Left ventricle myocardium superior (tissue), 1 donor: ENCODE measurements at places on chromosomes 3 and 15. TPM values are rescaled to one million over a fixed set of nuclear protein-coding genes. Genes with fewer than 3 reads are reported as not detected.
A peak's percentile ranks its signal among the peaks of the same experiment; 100 is the strongest.

The CYP1A2 gene
- total RNA-seq: not detected

GRCh38 chr3:185037801-185038200 is 115.1 kb downstream of the C3orf70 start:
- DNase-seq: no peak

The FETUB gene
- total RNA-seq: not detected

DNA sequence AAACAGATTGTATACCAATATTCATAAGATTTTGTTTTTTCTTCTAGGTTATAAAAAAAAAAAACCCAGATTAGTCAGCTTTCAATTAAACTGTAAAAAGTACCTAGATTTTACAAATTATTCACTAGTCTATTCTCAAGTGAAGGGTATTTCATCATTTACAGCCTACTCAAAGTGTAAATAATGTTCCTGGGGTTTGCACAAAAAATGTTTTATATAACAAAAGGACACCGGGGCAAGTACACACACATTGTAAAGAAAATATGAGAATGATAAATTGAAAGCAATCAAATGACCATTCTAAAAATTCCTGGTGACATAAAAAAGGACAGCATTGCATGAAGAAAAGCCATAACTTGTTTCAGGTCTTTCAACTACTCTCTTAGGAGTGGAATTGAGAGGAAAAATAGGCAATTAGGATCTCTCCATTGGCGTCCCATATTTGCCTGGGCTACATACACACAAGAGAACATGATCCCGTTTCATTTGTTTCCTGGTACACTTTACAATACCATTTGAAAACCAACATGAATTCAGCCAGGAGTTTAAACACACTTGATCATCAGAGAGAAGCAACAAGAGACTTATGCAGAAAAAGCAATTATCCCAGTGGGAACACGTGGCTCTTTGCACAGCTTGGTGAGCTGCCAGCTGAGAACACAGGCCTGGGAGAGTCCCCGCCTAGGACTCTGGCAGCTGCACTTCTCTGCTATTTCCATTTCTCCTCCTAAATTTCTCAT is 1039.2 kb downstream of the ROBO1 start:
- DNase-seq: peak; percentile 75

GRCh38 chr15:67100124-67100791 is 34.9 kb downstream of the SMAD3 start:
- DNase-seq: no peak

The LRRIQ4 gene
- not detected for total RNA-seq

DNA sequence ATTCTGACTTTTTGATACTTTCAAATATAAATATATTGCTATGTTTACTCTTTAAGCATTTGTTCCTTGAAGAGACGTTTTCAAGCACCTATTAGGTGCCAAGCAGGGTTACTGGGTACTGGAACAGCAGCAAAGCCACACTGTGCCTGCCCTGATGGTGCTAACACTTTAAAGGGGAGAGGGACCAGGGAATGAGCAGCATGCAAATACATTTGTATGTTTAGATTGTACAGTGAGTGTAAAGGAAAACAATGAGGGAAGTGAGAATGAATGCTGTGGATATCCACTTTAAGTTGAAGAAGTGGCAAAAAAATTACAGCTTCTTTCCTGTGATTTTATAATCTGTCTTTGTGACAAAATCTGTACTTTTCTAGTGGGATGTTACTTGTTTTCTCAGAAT is 400.2 kb upstream of the ATP11B start:
- no peak for DNase-seq

DNA sequence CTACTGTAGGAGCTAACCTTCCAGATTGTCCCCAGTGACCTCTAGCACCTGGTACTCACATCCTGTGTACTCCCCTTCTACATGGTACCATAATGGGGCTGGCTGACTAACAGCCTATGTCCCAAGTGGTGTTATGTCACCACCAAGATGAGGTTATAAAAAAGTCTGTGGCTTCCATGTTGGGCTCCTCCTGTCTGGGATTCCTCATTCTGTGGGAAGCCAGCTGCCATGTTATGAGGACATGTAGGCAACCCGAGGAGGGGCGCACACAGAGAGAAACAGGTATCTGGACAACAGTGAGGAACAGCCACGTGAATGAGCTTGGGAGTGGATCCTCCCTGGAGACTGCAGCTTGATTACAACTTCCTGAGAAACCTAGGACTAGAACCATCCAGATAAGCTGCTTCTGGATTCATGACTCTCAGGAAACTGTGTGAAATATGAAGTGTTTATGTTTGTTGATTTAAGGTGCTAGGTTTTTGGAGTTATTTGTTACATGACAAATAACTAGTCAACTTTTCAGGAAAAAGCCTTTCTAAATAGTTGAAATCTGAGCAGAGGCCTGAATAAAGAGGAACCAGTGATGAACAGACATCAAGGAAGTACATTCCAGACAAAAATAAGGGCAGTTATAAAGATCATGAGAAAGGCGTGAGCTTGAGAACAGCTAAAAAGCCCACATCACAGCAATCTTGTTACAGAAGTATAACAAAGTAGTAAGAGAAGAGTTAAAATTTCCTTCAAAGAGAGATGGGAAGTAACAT is 21.7 kb downstream of the GOLIM4 start:
- no peak for DNase-seq

The MAP6D1 gene
- total RNA-seq: 2.3 TPM

DNA sequence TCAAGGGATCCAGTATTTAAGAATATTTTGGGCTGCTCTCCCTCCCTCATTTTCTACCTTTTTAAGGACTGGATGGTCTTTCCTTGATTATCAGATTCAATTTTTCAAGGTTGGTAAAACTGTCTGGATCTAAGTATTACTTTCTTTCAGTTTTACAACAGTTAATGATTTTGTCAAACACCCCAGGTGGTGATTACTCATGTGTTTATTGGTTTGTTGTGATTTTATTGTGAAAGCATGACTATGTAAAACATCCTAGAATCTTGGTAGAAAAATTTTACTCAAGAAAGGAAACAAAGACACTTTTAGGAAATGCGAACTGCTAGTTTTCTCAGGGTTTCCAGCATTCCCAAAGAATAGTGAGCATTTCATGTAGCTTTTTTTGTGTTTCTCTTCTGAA is 7.3 kb downstream of the GTF2E1 start:
- no peak for DNase-seq

- DNase-seq: no peak
Measured at GRCh38 chr15:60973637-60974415, 255.3 kb downstream of the RORA start.

The FBXW12 gene
- not detected for total RNA-seq

DNA sequence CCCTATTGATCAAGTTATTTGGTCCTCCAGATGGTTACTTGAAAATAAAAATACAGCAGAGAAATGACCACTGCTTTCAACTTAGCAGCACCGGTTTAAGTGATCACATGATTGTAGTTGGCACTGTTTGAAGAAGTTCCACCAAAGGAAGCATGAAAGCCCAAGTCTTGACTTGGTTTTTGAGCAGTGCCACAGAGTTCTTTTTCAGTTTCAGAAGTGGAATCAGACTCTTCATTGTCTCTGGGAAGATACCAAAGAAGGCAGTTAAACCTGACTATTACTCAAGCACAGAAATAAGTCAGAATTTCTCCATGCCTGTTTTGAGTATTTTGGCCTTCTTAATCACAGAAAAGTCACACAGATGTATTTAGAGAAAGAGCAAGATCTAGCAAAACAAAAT is 66.7 kb downstream of the BBX start:
- no peak for DNase-seq

GRCh38 chr15:82830427-82831173 is 21.2 kb downstream of the WHAMM start:
- no peak for DNase-seq

The IMPG2 gene
- 0.20 TPM for total RNA-seq

GRCh38 chr3:50370594-50370993 is 11.3 kb upstream of the TMEM115 start:
- no peak for DNase-seq

- no peak for DNase-seq
Measured at GRCh38 chr3:95710684-95711083, 1103.7 kb upstream of the EPHA6 start.

The SCAANT1 gene
- not detected for total RNA-seq

DNA sequence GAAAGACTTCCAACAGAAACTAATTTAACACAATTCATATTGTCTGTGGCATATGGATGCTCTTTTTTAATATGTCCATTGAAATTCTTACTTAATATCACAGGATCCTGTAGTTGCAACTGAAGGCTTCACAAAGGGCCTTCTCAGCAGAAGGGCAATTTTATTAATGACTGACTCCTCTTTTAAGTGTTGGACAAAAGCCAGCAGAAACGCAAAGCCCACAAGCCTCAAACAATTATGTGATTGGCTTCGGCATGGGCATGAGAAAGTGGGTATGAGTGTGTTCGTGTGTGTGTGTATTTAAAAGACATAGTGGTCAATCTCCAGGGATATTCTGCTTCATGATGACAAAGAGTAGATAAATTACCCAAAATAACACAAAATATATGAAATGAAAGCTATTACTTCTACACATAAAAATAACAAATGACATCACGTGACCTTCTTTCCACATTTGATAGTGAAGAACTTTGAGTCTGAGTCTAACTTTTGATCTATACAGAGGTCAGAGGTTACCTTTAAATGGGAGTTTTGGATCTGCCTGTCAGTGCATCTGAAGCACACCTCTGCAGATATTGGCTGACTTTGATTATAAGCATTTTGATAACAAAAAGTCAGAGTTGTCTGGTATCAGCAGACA is 496.9 kb downstream of the CADM2 start:
- no peak for DNase-seq

DNA sequence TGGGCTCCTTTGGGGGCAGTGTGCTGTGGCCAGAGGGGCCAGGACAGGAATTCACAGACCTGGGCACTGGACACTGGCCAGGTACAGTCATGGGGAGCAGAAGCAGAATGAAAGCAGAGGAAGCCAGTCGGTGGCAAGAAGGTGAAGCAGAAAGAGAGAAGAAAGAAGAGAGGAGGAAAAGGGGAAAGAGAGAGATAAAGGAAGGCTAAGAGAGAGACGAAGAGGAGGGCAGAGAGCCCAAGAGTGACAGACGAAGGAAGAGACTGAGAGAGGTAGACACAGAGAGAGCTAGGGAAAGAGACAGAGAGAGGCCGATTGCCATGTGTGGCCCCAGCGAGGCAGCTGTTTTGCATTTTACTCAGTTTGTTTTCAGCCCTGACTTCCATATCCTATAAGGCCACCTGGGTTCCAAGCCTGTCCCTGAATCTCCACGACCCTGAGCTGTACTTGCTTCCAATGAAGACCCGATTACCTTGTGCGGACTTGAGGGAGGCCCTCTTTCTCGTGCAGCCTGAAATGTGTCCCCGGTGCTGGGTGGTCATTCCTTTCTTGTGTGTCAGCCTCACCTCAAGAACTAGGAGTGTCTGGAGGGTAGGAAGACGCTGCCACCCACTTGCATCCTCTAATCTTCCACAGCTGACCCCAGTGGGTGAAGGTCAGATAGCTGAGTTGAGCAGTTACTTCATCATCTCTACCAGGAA is 73.9 kb downstream of the LSM3 start:
- DNase-seq: no peak

DNA sequence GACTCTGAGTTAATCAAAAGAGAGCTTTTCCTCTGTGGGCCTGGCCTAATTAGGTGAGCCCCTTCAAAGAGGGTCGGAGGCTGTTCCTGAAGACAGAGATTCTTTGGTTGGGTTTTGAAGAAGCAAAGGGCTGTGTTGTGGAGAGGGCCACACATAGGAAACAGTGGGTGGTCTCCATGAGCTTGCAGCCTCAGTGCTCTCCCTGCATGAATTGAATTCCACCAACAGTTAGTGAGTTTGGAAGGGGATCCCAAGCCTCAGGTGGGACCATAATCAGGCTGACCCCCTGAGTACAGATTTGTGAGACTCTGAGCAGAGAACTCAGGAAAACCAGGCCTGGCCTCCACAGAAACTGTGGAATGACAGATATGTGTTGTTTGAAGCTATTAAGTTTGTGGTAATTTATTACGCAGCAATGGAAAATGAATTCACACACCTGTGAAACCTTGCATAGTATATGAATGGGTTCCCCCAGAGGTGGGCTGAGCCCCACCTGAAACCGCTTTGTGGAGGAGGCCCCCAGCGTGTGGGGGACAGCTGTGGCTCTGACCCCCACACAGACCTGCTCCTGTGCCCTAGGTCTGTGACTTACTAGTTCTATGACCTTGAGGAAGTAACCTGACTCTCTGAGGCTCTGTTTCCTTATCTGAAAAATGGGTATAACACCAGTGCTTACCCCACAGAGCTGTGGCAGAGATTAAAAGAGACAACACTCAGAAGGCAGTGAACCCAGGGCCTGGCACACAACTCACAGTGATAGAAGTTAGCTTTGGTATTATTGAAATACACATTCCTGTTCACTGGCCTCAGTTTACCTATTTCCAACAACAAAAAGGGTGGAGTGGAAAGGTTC is 431.3 kb downstream of the FOXP1 start:
- DNase-seq: no peak

DNA sequence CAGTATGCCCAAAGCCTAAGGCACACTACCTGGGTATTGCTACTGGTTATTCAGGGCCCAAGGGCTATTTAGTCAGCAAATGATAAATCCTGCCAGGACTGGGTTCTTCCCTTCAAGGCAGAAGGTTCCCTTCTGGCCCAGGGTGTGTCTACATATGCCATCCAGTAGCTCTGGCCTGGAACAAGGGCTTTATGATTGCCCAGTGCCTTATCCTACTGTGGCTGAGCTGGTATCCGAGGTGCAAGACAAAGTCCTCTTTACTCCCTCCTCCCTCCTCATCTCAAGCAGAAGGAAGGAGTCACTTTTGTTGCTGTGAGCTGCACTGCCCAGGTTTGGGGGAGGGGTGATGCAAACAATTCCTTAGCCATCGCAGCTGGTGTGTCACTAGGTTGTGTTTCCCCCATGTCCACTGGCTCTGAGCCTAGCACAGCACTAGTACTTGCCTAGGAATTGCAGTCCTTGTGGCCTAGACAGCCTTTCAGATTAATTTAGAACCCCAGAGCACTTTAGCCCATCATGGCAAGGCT is 221.8 kb upstream of the TGFBR2 start:
- no peak for DNase-seq

- no peak for DNase-seq
Measured at GRCh38 chr3:24734019-24734418, 239.4 kb upstream of the THRB start.
